ENCODE measurements at places on chromosomes 6 and 20.

GRCh38 chr6:97978855-97979271 is 695.8 kb upstream of the MMS22L start:
- no peak overlapping the region for H3K27ac ChIP-seq
- no peaks in the 10 kb centered on the region for H3K36me3 ChIP-seq
- no peak for DNase-seq
- H3K4me1 ChIP-seq: no peaks in the 10 kb centered on the region
- H3K27me3 ChIP-seq: no peaks in the 10 kb centered on the region
- H3K4me3 ChIP-seq: no peak overlapping the region

- no peaks in the 10 kb centered on the region for H3K36me3 ChIP-seq
- H3K4me1 ChIP-seq: no peaks in the 10 kb centered on the region
- DNase-seq: no peak
- no peaks in the 10 kb centered on the region for H3K27me3 ChIP-seq
Measured at GRCh38 chr6:72820906-72821305, 199.0 kb downstream of the KCNQ5 start.

DNA sequence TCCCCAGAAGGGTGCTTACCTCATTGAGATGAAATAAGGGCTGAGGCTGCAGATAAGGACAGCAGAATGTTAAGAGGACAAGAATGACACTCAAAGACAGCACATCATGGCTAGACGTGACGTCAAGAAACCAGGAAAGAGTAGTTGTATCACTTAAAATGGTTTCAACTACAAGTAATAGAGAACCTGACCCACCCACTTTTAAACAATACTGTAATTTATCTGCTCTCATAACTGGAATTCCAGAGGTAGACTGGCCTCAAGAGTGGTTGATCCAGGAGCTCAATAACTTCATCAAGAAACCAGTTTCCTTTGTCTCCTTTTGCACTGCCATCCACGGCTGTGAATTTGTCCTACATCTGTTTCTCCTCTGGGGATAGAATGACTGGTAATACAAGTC is 187.1 kb downstream of the EYA4 start:
- peak overlapping the region; percentile 98 for H3K27ac ChIP-seq
- peak overlapping the region; percentile 57 for H3K4me3 ChIP-seq
- peaks cover 25% of the 10 kb centered on the region for H3K4me1 ChIP-seq
- no peaks in the 10 kb centered on the region for H3K27me3 ChIP-seq

- H3K36me3 ChIP-seq: peaks cover 3% of the 10 kb centered on the region
- no peak overlapping the region for H3K4me3 ChIP-seq
- H3K4me1 ChIP-seq: no peaks in the 10 kb centered on the region
Measured at GRCh38 chr6:44700422-44700821, 312.9 kb downstream of the CDC5L start.

GRCh38 chr6:373031-373430 is 18.5 kb upstream of the IRF4 start:
- no peaks in the 10 kb centered on the region for H3K36me3 ChIP-seq
- no peak for DNase-seq
- H3K4me3 ChIP-seq: no peak overlapping the region
- peaks cover 23% of the 10 kb centered on the region for H3K27me3 ChIP-seq
